ENCODE measurements at places on chromosomes 3 and 15. TPM values are rescaled to one million over a fixed set of nuclear protein-coding genes. Genes with fewer than 3 reads are reported as not detected.

DNA sequence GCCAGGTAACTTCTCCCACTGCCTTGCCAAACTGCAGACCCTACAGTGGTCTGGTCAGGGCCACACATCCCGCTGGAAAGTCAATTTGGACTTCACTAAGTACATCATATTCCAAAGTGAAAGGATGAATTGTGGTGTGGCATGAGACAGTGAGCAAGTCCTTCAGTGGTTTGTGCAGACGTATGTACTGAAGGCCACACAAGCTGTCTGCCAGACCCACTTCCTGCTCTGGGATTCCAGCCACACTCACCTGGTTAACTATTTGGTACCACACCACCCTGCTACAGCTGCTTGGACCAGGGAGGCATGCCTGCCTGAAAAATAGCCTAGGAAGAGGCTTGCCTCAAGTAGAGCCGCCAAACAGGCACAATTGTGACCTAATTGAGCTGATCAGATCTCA lies 94.1 kb upstream of the STRIT1 start:
- no peak overlapping the region for H3K27ac ChIP-seq
- DNase-seq = no peak
- H3K4me1 ChIP-seq = peaks cover 6% of the 10 kb centered on the region

DNA sequence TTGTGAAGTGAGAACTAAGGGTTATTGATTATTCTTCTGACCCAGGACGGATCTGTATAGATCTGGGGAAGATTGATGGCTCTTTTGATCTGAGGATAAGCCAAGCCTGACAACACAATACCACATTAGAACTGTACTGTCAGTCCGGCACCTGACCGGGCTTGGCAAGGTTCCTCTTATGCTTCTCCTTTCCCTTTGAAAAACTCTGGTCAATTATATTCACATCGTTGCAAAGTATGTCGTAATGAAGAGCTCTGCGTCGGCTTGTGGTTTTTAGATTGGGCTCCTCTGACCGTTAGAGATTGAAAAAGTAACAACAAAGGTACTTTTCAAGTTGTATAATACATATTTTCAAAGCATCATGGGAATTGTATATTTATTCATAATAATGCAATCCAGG lies 389.8 kb downstream of the NR2F2 start:
- peaks cover 2% of the 10 kb centered on the region for H3K27me3 ChIP-seq
- no peaks in the 10 kb centered on the region for H3K36me3 ChIP-seq
- H3K27ac ChIP-seq = no peak overlapping the region
- DNase-seq = no peak
- no peaks in the 10 kb centered on the region for H3K4me1 ChIP-seq

GRCh38 chr15:51869060-51869421 lies 39.6 kb downstream of the TMOD3 start:
- no peak for DNase-seq
- no peaks in the 10 kb centered on the region for H3K27me3 ChIP-seq
- H3K4me1 ChIP-seq = no peaks in the 10 kb centered on the region

GRCh38 chr3:146131616-146132410 lies 29.2 kb downstream of the PLOD2 start:
- no peak overlapping the region for H3K4me3 ChIP-seq
- H3K27me3 ChIP-seq = no peaks in the 10 kb centered on the region
- H3K4me1 ChIP-seq = no peaks in the 10 kb centered on the region
- no peak overlapping the region for H3K27ac ChIP-seq

The RBP2 gene
- total RNA-seq = not detected

The PAQR5 gene
- total RNA-seq = 0.15 TPM

The ELL3 gene
- 1.9 TPM for total RNA-seq

The SLC22A13 gene
- total RNA-seq = 0.21 TPM
